ENCODE measurements at places on chromosomes 16 and 17.

DNA sequence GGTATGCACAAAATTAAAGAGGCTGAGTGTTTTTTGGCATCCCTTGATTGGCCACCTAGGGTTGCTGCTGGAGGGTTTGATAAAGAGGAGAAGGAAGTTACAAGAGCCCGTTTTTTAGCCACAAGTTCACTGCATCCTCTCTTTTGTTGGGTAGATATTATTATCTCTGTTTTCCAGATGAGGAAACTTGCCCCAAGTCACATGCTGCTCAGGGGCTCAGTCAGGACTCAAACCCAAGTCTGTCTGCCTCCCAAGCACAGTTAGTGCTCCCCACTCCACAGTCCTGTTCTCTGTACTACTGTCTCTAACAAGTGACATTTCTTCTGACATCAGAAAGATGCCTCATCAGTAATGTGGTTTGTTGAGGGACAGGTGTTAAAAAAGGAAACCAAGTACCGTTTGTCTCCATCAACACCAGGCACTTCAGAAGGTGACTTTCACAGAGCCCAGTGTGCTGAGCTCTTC lies 1.4 kb downstream of the NT5M start:
- no peak for DNase-seq

GRCh38 chr16:8098947-8099512 lies 491.3 kb downstream of the TMEM114 start:
- DNase-seq = no peak

GRCh38 chr16:8537691-8538342 lies 52.5 kb downstream of the TMEM114 start:
- DNase-seq = no peak

DNA sequence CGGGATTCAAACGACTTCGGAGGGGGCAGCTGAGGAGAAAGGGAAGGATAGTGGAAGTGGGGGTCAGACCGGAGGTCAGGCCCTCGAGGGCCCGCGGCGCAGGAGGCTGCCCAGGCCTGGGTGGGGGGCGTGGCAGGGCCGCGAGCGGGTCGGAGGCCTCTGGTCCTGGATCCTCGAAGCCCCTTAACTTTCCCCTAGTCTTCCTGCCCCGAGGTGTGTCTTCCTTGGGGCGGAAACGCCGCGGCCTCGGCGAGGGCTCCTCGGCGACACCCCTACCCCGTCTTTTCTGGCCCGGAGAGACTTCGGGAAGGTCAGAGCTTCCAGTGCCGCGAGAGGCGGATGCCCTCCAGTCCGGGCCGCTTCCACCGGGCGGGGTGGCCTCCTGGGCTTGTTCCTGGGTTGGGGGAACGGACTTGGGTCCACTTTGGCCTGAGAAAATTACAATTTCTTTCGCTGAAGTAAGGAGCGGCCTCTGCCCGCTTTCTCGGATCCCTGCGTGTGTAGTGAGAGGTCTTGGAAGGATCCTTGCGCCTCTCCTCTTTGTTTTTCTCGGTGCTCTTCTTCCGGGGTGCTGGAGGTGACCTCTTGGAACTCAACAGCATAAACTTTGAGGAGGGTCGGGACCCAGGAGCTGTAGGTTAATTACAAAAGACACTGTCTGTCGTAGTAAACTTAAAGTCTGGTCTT lies 491 bp downstream of the IST1 start:
- DNase-seq = peak; percentile 53

GRCh38 chr17:15031975-15032374 lies 233.2 kb downstream of the PMP22 start:
- DNase-seq = no peak

DNA sequence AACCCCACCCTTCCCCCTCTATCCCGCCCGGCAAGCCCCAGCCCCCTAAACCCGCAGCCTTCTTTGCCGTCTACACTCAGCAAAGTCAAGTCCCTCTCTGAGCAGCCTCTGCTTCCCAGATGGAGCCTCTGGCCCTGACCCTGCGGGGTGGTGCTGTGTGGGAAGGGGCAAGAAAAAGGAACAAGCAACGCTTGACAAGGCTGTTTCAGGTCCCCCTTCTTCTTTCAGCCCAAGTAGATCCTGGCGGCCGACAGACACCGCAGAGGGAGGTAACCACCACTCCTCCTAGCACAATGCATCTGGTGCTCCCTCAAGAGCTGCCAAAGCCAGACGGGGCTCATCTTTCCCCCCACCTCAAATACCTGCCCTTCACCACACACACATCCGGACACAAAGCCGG lies 178.3 kb downstream of the ENGASE start:
- DNase-seq = no peak

- peak; percentile 99 for DNase-seq
Observed at GRCh38 chr16:51431517-51432241, 280.6 kb upstream of the SALL1 start.

Measured in fibroblast of skin of right biceps (primary cell).